Hair follicle dermal papilla cell (primary cell): ENCODE measurements at places on chromosomes 4 and X. TPM values are rescaled to one million over a fixed set of nuclear protein-coding genes. Genes with fewer than 3 reads are reported as not detected.

Gene PPP1R2C
- total RNA-seq = not detected in 2 replicates

Gene FGF2
- 107 and 123 TPM in 2 replicates for total RNA-seq

Gene CWH43
- total RNA-seq = not detected in 2 replicates

Gene GPR143
- total RNA-seq = not detected in 2 replicates

Gene TMEM144
- 2.6 and 5.2 TPM in 2 replicates for total RNA-seq

Gene MGAT4D
- total RNA-seq = not detected in 2 replicates

Gene ALPK1
- 23.0 and 31.6 TPM in 2 replicates for total RNA-seq

Gene VCX
- not detected in 2 replicates for total RNA-seq

Gene TASL
- not detected in 2 replicates for total RNA-seq

Gene NUP62CL
- 0.12 and 0.16 TPM in 2 replicates for total RNA-seq

Gene SH3RF1
- 29.5 and 34.0 TPM in 2 replicates for total RNA-seq
